ENCODE measurements at places on chromosomes 1 and 21. TPM values are rescaled to one million over a fixed set of nuclear protein-coding genes. Genes with fewer than 3 reads are reported as not detected.

Gene GABPB2
- 11.9 TPM for total RNA-seq

Gene GNG12
- 132 TPM for total RNA-seq

Gene GATAD2B
- total RNA-seq = 3.8 TPM

Gene FCGR2B
- not detected for total RNA-seq

Gene SYDE2
- total RNA-seq = 10.0 TPM

Gene MRPL20
- 149 TPM for total RNA-seq

Gene CASQ1
- not detected for total RNA-seq

Gene SYT11
- total RNA-seq = 37.8 TPM

Gene RGS18
- 0.18 TPM for total RNA-seq

Gene CSMD2
- total RNA-seq = 0.28 TPM

Gene NBPF10
- 1.4 TPM for total RNA-seq

DNA sequence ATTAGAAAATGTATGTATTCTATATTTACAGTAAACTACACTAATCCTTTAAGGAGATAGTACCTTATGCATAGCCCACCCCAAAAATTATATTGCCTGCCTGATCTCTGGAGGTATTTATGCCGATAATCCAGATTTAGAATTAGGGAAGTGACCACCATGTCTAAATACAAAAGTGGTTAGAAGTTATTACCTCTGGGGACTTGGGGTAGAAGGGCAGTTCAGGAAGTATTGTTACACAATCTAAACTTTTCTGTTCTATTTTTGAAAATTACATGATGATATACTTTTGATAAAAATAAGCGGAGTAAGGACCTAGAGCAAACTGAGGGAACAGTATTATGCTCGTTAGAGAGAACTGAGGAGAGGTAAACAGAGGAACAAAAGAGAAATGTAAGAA lies 90.5 kb upstream of the ZP4 start:
- no peak for DNase-seq

- DNase-seq = peak; percentile 84
Observed at GRCh38 chr1:235919833-235920441, 53.2 kb upstream of the LYST start.

GRCh38 chr1:22380024-22380785 lies 71.4 kb upstream of the ZBTB40 start:
- no peak for DNase-seq

DNA sequence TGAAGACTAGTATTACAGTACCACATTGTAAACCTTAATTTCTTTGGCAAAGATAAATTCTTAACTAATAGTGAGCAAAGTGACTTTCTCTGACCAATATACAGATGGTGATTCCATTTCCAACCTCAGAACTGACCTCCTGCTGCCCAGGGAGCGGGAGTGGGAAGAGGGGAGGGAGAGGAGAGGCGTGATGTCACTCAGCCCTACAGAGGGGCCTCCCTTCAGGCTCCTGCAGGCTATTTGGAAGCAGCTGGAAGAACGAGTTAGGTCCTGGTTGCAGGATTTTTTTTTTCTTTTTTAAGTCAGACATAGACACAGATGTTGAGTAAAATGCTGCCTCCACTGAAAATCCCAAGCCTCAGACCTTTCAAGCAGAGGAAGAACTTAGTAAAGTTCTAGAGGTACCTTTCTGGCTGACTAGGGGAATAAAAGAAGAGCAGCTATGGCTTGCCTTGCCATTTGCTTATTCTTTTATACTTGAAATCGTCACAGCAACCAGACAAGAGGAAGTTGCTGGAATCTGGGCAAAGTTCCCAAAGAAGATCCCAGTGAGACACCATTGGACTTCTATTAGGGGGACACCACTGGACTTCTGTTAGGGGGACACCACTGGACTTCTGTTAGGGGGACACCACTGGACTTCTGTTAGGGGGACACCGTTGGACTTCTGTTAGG lies 54.5 kb downstream of the EXO1 start:
- peak; percentile 39 for DNase-seq

DNA sequence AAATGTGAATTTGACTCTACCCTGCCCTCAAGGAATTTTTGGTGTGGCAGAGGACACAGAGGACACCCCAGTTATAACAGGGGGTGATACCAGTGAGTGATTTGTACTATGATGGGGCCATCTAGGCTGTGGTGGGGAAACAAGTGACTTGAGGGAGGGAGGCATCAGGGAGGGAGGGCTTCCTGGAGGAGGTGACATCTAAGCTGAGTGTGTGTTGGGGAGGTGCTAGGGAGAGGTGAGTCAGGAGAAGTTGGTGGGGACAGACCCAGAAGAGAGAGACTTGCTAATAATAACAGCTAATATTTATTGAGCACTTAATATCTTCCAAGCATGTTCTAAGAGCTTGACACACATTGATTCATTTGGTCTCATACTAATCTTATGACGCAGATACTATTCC lies 19.9 kb upstream of the TTC4 start:
- DNase-seq = no peak

DNA sequence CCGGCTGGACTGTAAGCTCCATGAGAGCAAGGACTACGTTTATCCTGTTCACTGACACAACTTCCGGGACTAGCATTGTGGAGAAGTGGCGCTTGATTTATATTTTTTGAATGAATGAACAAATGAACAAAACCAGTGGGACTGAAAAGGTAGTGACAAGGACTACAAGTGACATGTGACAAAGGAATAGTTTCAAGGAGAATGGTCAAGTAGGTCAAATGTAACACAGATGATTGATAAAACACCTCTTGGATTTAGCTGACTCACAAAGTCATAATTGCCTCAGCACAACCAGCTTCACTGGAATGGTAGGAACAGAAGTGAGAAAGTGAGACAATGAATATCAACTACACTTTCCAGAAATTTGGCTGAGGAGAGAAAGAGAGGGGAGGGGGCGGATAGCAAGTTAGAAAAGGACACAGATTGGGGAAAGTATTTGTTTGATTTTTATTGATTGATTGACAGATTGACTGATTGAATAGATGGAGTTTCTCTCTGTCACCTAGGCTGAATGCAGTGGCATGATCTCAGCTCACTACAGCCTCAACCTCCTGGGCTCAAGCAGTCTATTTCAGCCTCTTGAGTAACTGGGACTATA lies 14.2 kb downstream of the MTF1 start:
- DNase-seq = no peak

- no peak for DNase-seq
Observed at GRCh38 chr1:3629561-3630160, 4.8 kb downstream of the TPRG1L start.

- peak; percentile 17 for DNase-seq
Observed at GRCh38 chr1:225911191-225912130, 12.6 kb downstream of the PYCR2 start.

DNA sequence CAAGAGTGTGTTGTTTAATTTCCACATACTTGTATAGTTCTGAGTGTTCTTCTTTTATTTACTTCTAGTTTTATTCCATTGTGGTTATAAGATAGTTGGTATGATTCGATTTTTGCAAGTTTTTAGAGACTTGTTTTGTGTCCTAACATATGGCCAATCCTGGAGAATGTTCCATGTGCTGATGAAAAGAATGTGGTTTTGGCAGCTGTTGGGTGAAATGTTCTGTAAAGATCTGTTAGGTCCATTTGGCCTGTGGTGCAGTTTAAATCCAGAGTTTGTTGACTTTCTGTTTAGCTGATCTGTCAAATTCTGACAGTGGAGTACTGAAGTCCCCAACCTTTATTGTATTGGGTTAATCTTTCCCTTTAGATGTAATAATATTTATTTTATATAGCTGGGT lies 19.5 kb upstream of the TIPRL start:
- no peak for DNase-seq

DNA sequence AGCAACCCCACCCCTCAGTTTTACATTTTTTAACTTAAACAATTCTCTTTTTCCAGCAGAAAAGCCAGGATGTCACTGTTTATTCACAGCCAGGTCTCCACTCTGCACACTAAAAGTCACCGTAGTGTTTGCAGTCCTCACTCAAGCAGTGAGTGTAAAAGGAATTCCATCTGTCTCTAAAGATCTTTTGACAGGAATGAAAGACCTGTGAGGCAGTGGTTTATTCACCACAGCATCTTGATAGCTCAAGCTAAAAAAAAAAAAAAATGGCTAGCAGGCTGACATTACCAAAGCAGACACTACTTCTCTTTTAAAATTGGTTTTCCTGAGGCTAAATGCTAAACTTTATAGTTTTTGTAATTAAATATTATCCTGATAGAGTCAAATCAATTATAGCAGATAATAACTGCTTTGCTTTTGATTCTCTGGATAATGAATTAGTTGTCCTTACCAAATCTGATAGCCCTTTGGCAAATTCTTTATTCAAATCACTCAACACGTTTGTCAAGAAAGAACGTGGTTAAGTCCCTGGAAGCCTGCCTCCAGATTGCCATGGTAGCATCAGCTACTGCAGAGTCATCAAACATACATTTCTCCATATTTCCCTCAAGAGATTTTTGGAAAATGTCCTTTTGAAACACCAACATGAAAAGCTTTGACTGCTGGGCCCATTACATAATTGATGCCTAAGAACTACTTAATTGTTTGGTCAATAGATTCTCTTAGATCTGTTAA lies 22.2 kb upstream of the SLC5A9 start:
- no peak for DNase-seq

GRCh38 chr1:175569117-175569743 lies 174.2 kb downstream of the TNR start:
- DNase-seq = no peak

DNA sequence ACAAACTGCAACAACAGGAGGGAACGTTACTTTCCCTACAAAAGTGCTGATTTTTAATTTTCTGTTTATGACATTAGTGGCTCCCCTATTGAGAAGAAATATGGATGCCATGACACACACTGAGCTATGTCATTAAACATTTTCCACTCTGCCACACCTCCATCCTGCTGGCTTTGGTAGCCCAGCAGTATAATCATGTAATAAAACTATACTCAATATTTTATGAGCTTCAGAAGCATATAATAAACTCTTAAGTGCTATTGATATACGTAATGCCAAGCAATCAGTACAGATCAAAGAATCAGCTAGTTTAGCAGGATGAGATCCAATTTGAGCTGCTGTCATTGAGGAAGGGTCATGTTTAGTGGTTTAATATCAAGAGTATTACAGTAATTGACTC lies 141.3 kb upstream of the LRRC7 start:
- no peak for DNase-seq

DNA sequence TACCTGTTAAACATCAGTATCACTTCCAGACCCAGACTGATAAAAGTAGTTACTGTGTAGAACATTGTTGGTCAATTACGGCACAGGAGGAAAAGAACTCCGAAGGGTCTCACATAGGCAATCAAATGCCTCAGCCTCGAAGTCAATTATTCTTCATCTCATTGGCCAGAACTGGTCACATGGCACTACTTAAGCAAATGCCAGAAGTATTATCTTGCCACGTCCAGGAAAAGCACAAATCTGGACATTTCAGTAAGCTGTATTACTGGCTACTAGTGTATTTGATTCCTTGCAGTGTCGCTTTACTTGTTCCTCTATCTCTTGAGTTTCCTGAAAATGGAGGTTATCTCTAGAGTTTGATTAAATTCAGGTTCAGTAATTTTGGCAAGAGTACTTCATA lies 24.4 kb downstream of the DIO1 start:
- DNase-seq = no peak

- DNase-seq = no peak
Observed at GRCh38 chr1:47574451-47575165, 136.8 kb downstream of the FOXD2 start.
